ENCODE measurements at places on chromosomes 1 and 21.

GRCh38 chr1:191099696-191100095 is 622.0 kb upstream of the BRINP3 start:
- no peaks in the 10 kb centered on the region for H3K27me3 ChIP-seq
- no peak overlapping the region for H3K4me3 ChIP-seq
- H3K4me1 ChIP-seq = no peaks in the 10 kb centered on the region
- H3K36me3 ChIP-seq = no peaks in the 10 kb centered on the region

DNA sequence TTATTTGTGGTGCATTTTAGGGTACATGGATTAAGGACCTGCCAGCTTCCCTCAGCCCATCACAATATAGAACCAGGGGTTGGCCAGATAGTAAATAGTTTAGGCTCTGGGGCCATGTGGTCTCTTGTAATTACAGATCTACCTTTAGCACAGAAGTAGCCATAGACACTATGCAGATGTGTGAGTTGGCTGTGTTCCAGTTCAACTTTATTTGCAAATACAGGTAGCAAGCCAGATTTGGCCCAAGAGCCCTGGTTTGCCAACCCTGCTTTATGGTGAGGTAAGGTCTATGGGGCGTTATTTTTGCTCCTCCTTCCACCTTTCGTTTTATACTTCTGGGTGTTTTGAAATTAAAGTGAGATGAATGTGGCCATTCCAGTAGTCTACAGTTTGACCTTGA is 48.7 kb downstream of the MRPS6 start:
- no peak overlapping the region for H3K4me3 ChIP-seq
- H3K27ac ChIP-seq = no peak overlapping the region
- H3K36me3 ChIP-seq = peaks cover 50% of the 10 kb centered on the region
- DNase-seq = no peak

DNA sequence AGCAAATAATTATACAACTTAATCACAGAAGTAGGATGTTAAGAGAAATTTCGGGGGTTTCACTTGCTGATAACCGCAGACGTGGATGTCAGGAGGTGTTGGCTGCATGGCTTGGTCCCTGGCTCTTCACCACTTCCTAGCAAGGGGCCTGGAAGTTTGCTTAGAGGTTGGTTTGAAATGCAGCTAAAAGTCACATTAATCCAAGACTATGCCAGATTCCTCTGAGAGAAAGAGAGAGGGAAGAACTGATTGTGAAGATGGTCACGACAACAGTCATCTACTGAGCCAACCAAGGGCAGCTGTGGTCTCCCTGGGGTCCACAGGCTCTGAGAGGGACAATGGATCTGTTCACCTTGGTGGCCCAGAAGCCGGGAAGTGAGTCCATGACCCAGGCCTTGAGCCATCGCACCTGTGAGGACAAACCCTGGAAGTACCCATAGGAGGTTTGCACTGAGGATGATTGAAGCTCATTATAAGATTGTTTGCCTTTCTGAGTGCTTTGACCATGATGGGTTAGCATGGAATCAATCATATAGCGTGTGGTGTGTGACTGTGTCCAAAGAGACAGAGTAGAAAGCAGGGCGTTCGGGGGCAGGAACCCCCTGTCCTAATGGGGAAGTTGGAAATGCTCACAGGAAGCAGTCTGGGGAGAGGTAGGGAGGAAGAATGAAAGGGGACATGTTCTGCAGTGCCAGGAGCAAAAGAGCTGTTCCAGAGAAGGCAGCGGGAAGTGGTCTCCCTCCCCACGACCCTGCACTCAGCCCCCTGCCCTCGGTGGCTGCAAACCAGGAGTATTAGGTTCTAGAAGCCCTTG is 47.1 kb downstream of the UMODL1 start:
- H3K27me3 ChIP-seq = peaks cover 47% of the 10 kb centered on the region
- no peaks in the 10 kb centered on the region for H3K36me3 ChIP-seq
- no peak overlapping the region for H3K27ac ChIP-seq
- H3K4me3 ChIP-seq = no peak overlapping the region

GRCh38 chr21:42122808-42123207 is 51.7 kb downstream of the UMODL1 start:
- H3K4me1 ChIP-seq = peaks cover 16% of the 10 kb centered on the region
- no peak for DNase-seq
- H3K27me3 ChIP-seq = peaks cover 38% of the 10 kb centered on the region
- H3K4me3 ChIP-seq = no peak overlapping the region
- no peaks in the 10 kb centered on the region for H3K36me3 ChIP-seq

DNA sequence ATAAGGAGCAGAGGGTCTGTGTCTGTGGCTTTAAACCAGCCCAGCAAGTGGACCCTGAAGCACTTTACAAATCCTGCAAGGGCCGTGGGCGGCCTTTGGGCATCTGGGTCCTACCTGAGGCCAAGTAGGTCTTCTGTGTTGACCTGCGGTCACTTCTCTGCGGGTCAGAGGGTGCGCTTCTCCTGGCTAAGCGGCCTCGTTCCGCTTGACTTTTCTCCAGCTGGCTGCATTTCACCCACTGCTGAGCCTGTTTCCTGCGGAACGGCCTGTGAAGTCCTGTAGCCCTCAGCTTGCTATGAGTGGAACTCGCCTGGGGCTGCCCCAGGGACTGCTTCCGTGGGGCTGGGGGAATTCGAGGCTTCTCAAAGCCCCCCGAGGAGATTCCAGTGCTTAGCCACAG is 43.3 kb downstream of the SLC37A1 start:
- H3K4me1 ChIP-seq = no peaks in the 10 kb centered on the region
- H3K27me3 ChIP-seq = no peaks in the 10 kb centered on the region
- no peak overlapping the region for H3K4me3 ChIP-seq
- no peak for DNase-seq
- H3K36me3 ChIP-seq = no peaks in the 10 kb centered on the region
- H3K27ac ChIP-seq = no peak overlapping the region

DNA sequence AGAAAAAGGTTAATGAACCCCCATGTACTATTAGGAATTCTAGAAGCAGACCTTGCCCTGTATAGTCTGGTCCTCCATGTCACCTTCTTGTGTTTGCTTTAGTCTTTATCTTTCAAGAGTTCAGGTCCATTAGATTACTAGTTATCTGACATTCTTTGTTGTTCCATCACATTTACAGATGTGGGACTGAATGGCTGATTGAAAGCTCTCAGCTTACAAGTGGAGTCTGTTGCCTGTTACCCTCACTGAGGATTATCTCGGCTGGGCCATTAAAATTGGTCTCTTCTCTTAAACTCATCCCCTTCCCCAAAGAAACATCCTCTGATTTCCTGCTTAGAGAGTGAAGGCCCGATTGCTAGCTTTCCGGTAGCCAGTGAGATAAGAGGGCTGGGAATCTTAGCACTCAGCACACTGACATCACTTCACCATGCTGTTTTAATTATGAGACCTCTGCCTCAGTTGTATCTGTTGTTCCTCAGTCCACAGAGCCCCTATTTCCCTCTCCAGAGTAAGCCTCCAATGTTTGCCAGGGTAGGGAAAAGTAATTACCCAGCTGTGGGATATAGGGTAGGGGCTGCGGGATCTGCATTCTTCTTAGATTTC is 76.8 kb downstream of the LPGAT1 start:
- no peak overlapping the region for H3K4me3 ChIP-seq
- H3K27ac ChIP-seq = no peak overlapping the region
- H3K4me1 ChIP-seq = no peaks in the 10 kb centered on the region

GRCh38 chr1:227429447-227430359 is 111.4 kb upstream of the CDC42BPA start:
- no peaks in the 10 kb centered on the region for H3K27me3 ChIP-seq
- no peak overlapping the region for H3K4me3 ChIP-seq
- no peak for DNase-seq
- no peaks in the 10 kb centered on the region for H3K36me3 ChIP-seq
- no peaks in the 10 kb centered on the region for H3K4me1 ChIP-seq

DNA sequence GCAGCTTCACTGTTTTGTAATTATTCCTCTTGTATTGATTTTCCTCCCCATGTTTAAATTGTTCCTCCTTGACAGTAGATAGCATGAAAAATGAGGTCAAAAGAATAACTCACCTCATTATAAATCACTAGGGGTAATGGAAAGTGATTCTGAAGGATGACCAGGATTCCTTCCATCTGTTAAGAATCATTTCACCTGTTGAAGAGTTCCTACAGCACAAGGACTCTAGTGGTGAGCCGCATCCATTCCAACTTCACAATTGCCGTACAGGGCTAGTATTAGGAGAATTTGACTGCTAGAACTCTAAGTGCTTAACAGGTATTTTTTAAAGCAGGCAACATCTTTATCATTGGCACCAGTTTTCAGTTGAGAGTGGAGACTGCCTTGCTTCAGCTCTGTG is 13.7 kb downstream of the PPP1R12B start:
- no peaks in the 10 kb centered on the region for H3K36me3 ChIP-seq
- no peaks in the 10 kb centered on the region for H3K27me3 ChIP-seq
- H3K27ac ChIP-seq = no peak overlapping the region
- DNase-seq = no peak
- H3K4me3 ChIP-seq = no peak overlapping the region

- no peak overlapping the region for H3K4me3 ChIP-seq
- H3K27me3 ChIP-seq = no peaks in the 10 kb centered on the region
- DNase-seq = no peak
- H3K36me3 ChIP-seq = no peaks in the 10 kb centered on the region
- H3K4me1 ChIP-seq = no peaks in the 10 kb centered on the region
Observed at GRCh38 chr1:86239894-86240293, 83.3 kb upstream of the COL24A1 start.
